NB4 (cell line): ENCODE measurements at places on chromosomes 3 and 15.

GRCh38 chr3:47156396-47156795 lies 7.5 kb downstream of the SETD2 start:
- DNase-seq: no peak

DNA sequence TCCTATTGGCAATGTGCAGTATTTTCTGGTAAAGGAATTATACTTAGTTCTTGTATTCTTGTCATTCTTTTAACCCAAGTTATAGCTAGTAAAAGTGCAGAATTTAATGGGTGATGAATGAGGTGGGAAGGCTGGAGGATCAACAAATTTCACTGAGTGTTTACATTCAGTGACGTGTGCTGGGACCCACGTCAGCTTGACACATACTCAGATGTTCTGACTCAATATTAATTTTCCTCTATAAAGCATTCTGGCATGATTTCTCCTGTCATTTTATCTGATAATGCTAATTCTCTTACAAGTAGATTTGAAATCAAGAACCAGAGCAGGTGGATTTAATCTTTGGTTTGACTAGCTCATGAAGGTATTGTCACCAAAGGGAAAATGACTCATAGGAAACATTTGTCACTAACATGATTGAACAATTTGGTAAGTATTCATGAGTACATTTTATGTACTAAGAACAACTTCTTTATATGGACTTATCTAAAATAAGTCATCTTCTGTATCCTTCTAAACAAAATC lies 71.0 kb upstream of the SYNPR start:
- DNase-seq: no peak

DNA sequence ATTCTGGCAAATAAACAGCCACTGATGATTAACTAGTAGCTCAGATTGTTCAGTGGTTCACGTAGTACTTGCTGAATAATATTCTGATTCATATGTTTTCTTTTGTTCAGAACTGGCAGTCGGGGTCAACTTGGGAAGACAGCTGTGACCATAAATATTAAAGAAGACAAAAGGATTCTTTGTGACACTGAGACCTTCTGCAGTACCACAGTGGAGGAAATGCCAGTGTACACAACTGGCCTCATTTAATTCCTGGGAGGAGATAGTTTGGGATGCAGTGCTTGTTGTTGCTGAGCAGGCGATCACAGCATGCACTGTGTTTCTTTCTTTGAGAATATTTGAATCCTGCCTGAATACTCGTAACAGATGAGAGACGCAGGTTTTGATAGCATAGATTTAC lies 26.7 kb upstream of the MCF2L2 start:
- no peak for DNase-seq

DNA sequence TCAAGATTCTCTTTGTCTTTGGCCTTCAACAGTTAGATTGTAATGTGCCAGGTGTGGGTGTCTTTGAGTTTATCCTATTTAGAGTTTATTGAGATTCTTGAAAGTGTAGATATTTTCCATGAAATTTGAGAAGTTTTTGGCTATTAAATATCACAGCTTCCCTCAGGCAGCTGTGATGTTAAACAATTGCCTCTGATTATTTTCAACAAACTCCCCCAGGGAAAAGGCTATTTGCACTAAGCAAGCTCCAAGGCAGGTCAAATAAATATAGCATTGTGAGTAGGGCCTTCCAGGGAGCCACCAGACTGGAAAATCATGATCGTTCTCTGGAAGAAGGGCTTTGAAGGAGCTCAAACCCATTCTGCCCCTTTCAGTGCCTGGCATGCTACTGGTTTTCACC lies 107.0 kb downstream of the EEFSEC start:
- no peak for DNase-seq

DNA sequence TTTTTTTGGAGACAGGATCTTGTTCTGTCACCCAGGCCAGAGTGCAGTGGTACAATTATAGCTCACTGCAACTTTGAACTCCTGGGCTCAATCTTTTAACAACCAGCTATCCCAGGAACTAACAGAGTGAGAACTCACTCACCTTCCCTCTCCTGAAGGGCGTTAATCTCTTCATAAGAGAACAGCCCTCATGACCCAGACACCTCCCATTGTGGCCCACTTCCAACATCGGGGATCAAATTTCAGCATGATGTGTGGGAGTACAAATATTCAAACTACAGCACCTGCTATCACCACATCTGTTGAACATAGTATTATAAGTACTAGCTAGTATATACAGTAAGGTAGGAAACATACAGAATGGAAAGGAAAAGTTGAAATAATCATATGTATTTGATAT lies 132.5 kb downstream of the DOCK3 start:
- DNase-seq: no peak

- DNase-seq: no peak
Observed at GRCh38 chr3:170386468-170386867, 29.0 kb downstream of the SKIL start.

DNA sequence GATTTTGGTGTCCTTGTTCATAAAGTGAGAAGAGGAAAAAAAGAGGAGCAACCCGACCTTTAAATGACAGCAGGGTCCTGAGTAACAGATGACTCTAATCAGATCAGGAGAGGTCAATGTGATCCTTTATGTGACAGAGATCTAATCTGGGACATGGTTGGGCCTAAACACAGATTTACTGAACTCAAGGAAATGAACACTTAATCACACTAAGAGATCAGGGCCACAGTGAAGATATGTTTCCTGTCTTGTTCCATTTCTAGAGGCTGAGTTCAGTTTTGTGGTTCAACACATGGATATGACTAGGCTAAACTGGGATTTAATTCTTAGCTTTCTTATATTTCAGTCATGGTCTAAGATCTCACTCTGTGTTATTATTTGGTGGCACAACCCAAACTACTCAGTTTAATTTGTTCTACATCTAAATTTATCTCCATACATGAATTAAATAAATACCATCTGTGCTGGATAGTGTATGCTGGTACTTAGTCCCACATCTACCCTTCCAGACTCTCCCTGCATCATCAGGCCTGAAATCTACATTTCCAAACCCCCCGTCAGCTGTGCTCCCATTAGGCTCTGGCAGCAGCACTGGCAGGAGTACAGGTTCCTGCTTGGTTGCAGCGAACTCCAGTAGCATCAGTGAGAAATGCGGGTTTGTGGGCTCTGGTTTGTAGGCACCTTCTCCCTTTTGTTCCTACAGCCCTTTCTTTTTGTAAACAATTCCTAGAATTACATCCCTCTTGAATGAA lies 22.6 kb downstream of the SFMBT1 start:
- DNase-seq: peak; percentile 36

DNA sequence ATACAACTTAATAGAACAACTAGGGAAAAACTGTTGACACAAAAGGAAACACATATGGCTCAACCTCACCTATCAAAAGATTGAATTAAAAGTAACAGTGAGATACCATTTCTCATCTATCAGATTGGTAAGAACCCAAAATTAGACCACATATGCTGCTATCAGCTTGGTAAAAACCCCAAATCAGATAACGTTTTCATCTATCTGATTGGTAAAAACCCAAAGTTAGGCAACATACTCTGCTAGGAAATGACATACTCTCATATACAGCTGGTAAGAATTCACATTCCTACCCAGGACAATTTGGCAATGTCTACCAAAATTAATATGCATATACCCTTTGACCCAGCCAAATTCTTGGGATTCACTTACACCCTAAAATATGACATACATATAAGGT lies 26.3 kb downstream of the NRG4 start:
- DNase-seq: no peak

DNA sequence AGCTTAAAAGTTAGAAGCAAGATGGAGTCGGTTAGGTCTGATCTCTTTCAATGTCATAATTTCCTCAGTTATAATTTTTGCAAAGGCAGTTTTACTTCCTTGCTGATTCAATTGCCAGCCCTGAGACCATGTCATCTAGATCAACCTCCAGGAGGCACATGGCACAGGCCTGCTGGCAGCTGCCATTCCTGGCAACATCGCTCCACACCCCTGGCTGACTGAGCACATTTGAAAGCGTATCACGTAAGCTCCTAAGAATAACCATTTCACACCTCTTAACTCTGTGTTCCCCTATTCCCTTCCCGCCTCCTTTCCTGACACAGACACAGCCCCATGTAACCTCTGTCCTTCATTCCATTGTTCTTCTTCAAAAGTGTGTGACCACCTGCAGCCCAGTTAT lies 313.9 kb upstream of the CTNNB1 start:
- no peak for DNase-seq

GRCh38 chr3:5270666-5271371 lies 83.3 kb downstream of the EDEM1 start:
- DNase-seq: no peak

DNA sequence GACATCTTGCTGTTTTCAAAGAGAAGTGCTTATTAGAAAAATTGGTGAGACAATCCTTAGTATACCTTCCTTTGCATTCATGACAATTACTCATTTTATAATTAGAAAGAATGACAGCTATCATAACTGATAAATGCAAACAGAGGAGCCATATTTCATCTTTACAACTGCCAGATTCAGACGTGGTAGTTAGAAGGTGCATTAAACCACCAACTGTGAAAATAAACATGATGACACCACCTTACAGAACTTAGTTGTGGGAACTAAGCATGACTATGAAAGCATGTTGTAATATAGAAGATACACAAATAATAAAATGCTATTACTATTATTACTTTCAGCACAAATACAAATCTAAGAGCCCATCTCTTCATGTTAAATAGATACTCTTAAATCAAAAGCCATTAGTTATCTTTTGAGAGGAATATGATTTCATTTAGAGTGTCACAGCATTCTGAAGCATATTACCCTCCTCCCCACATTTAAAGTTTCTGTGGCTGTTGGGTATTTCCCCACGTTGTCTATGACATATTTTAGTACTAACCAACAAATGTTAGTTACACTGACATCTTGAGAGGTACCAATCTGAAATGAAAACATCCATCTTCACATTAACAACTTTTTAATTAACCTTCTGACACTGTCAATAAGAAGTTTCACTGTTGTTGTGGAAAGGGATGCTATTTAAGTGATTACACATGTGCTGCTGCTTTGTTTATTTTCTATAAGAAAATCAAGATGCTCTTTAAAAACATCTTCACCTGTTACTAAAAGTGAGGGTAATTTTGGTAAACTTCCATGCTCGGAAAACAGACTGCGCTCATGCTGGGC lies 163.8 kb downstream of the LSAMP start:
- no peak for DNase-seq

DNA sequence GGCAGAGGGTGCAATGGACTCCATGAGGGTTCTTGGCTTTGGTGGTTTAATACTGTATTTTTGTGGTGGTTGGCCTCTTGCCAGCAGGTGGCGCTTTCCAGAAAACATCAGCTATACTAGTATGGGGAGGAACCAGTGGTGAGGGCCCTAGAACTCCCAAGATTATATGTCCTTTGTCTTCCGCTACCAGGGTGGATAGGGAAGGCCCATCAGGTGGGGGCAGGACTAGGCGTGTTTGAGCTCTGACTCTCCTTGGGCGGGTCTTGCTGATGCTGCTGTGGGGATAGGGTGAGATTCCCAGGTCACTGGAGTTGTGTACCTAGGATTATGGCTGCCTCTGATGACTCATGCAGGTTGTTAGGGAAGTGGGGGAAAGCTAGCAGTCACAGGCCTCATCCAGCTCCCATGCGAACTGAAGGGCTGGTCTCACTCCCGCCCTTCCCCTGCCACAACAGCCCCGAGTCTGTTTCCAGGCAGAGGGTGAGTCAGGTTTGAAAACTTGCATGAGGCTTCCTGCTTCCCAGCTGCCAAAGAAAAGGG lies 357.7 kb downstream of the OTOL1 start:
- peak; percentile 50 for DNase-seq

DNA sequence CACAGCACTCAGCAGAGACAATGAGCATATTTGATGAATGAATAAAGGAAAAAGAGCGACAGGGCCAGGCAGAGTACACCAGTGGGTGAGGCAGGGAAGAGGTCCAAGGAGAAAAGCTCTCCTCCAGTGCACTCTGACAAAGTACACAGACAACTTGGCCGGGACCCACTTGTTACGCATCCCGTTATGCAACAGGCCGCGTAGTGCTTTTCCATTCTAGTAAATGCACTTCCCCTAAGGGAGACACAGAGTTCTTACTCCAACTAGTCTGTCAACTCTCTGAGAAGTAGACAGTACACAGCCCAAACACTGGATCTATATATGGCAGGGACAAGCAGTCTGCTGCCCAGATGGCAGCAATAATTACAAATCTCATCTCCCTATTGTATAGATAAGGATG lies 18.5 kb downstream of the LARP6 start:
- no peak for DNase-seq

DNA sequence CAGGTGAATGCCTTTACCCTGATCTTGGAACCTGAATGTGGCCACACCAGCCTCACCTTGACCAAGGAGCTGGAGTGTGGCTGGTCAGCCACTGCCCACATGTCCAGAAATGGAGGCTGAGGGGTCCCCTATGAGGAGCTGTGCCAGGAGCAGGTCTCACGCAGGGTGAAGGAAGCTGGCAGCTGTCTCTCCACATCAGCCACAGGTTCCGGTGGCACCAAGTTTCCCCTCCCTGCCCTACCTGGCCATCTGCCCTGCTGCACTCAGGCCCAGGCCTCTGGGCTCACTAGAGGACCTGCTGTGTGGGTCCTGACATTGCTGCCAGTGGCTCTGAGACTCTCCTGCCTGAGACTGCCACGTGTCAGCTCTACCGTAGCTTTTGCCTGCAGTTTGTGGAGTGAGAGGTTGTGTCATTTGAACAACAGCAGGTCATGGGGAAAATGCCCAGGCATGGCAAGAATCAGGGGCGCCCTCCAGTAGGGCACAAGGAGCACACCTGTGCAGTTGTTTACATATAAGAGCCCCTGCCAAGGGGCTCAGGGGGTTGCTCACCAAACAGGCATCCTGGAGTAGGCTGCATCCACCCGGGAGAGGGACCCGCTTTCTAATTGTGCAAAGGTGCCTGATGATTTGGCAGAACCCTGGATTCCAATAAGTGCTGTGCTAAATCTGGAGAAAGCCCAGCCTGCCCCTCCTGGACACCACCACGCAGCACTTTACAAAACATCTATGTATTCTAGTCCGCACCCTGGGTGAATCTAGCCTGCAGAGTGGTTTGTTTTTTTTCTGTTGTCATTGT lies 258.5 kb upstream of the TLE3 start:
- DNase-seq: no peak

GRCh38 chr3:58287354-58287753 lies 18.7 kb upstream of the RPP14 start:
- no peak for DNase-seq

DNA sequence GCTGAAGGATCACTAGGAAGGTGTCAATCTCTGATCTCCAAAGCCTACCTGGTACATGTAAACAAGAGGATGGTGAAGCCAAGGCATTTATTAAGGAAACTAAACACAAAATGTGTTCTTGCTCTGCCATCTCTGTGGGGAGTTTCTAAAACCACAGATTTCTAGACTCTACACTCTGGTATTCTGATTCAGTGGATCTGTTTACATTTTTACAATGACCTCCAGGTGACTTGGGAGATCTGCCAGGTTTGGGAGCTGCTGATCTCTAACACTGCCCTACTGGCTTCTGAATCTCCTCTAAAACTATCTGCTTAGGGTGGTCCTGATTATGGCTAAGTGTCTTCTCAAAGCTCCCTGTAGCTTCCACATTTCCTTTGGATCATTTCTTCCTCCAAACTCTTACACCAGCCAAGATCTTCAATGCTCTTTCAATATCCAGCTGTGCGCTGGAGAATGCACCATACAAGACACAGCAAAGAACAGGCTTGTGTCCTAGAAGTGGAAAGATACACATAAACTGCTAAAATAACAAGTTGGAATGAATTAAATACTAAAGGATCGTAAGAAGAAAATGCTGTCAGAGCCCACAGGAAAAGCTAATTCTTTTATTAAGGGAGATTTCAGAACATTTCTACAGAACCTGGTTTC lies 72.7 kb downstream of the GREM1 start:
- no peak for DNase-seq
